Astrocyte (in vitro differentiated cells and primary cell): ENCODE measurements at places on chromosomes 1 and 21. TPM values are rescaled to one million over a fixed set of nuclear protein-coding genes. Genes with fewer than 3 reads are reported as not detected.

SERPINC1 gene
- total RNA-seq, result not detected in 2 replicates

SLAMF6 gene
- not detected in 2 replicates for total RNA-seq

STIL gene
- total RNA-seq, result 5.1 and 8.8 TPM in 2 replicates

RHD gene
- total RNA-seq, result not detected in 2 replicates

DNA sequence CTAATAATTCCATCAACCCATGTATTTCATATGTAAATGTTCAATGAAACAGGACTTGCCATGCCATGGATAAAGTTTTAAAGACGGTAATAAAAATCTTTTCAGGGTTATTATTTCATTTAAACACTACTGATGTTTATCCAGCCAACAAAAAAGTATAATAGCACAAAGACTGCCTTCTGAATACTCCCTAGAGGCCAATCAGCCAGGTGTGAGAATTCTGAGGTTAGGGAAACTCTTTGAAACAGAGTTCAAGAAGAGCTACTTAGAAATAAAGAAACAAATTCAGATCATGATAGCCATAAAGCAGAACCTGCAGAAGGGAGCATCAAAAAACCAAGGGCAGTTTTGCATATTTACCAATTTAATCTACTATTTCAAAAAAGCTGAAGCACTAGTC lies 48.7 kb downstream of the AKT3 start:
- DNase-seq, result no peak
- H3K4me3 ChIP-seq, result no peak overlapping the region
- no peak overlapping the region for H3K27ac ChIP-seq

DNA sequence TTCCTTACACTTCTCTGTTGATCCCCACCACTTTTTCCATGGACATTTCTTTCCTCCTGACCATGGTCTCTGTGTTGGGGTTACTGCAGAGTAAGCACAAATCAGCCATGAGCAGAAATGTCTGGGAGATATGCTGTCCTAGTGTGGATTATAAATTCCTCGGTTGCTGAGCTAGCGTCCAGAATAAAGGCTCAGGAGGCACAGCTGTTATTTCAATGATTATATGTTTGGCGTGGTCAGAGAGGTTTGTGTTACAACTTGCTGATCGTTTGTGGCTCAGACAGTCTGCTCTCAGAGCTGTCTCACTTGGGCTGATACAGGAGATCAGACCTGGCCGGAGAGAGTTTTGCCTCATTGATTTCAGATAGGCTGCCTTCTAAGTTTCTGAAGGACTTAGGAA lies 37.5 kb upstream of the LAMC2 start:
- DNase-seq, result peak; percentile 54
- H3K36me3 ChIP-seq, result peaks cover 16% of the 10 kb centered on the region
- H3K4me1 ChIP-seq, result peaks cover 6% of the 10 kb centered on the region
- no peaks in the 10 kb centered on the region for H3K27me3 ChIP-seq
